ENCODE measurements at places on chromosomes 6 and 20.

GRCh38 chr6:124887872-124888580 is 74.2 kb upstream of the RNF217 start:
- DNase-seq = no peak

DNA sequence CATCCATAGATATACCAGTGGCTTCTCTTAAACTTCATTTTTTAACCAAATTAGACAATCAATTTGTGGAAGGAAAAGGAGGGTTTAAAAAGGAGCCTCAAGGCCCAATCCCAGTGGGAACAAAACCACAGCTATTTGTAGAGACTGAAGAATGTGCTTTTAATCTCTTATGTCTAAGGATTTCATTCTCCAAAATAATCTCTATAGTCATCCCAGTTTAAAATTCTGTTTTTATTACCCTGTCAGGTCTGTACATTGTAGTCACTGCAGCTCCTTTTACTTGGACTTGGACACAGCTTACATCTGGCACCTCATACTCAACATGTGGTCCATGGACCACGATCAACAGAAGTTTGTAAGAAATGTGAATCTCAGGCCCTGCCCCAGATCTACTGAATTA is 152.1 kb upstream of the STMND1 start:
- no peak for DNase-seq

DNA sequence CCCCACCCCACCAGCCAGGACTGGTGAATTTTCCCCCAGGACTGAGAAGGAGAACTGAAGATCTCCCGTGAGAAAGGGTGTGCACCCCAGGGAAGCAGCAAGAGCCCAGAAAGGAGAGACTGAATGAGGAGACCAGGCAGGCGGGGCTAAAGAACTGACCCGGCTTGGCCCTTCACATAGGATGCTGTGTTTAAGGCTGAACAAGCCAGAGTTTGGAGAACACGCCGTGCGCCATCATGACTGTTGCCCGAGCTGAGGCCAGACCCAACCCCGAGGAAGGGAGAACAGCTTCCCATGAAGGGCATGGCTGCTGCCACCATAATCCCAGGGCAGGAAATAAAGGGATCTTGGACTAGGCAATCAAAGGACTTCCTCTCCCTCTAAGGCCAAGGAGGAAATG is 104.7 kb upstream of the SRSF6 start:
- no peak for DNase-seq

DNA sequence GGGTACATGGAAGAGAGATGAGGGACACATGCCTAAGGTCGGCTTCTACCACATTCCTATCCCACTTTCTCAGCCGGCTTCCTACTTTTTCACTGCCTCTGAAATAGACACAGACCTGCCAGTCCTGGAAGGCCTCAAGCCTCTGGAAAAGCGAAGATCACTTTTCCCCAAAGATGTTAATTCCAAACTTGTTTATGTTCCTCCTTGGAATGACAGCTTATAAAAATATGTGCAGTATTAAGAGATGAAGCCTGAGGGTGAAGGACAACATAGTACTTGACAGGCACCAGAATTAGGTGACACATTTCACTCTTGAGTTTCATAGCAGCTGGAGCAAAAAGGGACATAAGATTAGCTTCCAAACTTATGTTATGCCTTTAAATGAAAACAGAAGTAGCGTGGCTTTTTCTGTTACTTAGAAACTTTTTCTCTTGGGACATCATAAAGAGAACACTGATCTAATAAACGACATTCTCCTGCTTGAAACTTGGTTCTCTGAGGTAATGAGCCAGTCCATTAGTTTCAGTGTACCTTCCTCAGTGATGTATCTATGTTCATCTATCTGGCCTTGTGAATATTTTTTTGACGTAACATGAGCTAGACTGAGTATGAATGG is 25.3 kb downstream of the FOXO3 start:
- DNase-seq = no peak

- no peak for DNase-seq
Observed at GRCh38 chr20:35276408-35276807, 1.5 kb downstream of the MMP24OS start.

GRCh38 chr6:150667977-150668716 is 68.5 kb downstream of the PLEKHG1 start:
- no peak for DNase-seq

DNA sequence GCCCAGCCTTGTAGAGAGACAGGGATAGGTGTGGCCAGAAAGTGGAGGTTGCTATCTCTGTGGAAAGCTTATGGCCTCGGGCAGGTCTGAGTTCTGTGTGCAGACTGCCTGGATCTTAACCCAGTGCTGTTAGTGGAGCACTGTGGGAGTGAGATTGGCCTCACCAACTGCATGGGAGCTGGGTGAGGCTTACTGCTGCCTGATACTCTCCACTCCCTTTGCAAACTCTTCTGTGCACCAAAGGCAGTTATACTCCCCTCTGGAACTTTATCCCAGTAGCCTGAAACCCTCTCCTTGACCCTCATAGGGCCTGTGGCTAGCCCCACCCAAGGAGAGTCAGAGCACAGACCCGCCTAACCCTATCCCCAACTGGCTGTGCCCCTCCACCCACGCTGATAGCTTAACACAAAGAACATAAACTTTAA is 41.4 kb upstream of the PKIB start:
- no peak for DNase-seq

GRCh38 chr6:12801141-12801540 is 84.6 kb downstream of the PHACTR1 start:
- no peak for DNase-seq

GRCh38 chr20:44684047-44684967 is 30.9 kb upstream of the CCN5 start:
- DNase-seq = no peak

- no peak for DNase-seq
Observed at GRCh38 chr20:34987288-34988190, 31.9 kb downstream of the MYH7B start.

GRCh38 chr6:34237316-34237721 is 646 bp downstream of the HMGA1 start:
- DNase-seq = no peak

DNA sequence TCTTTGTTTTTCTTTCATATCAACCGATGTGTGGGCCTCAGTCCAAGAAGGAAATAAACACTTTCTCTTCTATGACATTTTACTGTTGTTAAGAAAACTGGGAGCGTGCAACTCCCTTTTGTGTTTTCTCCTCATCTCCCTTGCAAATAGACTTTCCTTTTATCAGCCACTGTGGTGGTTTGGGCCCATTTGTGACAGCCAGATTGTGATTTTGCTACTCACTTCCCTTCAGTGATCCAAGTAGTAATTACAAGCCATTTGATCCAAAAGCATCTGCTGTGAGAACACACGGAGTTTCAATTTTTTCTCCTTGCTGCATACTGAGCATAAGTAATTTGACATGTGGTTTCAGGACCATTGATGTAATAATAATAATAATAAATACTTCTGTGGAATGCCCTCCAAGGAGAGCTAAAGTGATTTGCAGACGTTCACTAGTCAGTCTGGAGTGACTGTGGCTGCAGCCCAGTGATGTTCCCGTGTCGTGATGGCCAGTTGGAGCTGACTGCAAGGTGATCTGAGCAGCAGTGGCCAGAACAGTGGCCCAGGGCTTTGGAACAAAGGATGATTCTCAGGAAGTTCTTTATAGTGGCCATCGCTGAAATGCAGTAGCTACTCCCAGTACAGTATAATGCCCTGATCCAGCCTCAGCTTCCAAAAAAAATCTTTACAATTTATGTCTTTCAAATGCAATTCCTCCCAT is 91.9 kb upstream of the CLDN20 start:
- no peak for DNase-seq

DNA sequence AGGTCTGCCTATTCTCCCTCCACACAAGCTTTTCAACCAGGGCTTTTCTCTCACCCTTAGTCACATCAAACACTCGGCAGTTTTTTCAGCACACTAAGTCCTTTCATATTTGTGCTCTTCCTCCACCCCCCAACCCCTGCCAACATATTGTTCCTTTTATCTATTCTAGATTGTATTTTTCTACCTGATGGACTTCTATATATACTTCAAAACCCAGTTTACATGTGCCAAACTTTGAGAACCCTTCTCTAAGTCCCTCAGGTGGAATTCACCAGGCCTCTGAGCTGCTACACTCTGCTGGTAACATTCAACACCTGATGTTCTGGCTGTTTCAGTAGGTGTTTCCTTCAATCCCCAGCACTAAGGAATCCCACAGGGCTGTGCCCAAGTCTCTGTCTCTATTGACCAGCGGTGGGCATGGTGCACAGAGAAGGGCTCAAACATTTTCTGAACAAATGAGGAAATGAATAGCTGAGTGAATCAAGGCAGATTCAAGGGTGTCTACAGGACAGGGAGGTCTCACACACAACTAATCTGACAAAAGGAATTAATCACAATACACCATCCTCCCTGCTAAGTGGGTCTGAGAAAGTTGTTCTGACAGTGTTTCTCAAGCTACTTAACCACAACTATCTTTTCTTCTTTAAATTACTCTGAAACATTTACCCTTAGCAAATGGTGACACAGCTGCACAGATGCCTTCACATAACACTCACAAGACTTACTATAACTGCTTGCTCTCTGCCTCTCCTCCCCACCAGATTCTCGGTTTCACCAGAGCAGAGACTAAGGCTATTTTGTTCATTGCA is 166.5 kb downstream of the TSHZ2 start:
- DNase-seq = no peak

- DNase-seq = no peak
Observed at GRCh38 chr6:116003668-116004067, 57.0 kb downstream of the FRK start.

- DNase-seq = no peak
Observed at GRCh38 chr6:112357791-112358190, 10.7 kb downstream of the RFPL4B start.

DNA sequence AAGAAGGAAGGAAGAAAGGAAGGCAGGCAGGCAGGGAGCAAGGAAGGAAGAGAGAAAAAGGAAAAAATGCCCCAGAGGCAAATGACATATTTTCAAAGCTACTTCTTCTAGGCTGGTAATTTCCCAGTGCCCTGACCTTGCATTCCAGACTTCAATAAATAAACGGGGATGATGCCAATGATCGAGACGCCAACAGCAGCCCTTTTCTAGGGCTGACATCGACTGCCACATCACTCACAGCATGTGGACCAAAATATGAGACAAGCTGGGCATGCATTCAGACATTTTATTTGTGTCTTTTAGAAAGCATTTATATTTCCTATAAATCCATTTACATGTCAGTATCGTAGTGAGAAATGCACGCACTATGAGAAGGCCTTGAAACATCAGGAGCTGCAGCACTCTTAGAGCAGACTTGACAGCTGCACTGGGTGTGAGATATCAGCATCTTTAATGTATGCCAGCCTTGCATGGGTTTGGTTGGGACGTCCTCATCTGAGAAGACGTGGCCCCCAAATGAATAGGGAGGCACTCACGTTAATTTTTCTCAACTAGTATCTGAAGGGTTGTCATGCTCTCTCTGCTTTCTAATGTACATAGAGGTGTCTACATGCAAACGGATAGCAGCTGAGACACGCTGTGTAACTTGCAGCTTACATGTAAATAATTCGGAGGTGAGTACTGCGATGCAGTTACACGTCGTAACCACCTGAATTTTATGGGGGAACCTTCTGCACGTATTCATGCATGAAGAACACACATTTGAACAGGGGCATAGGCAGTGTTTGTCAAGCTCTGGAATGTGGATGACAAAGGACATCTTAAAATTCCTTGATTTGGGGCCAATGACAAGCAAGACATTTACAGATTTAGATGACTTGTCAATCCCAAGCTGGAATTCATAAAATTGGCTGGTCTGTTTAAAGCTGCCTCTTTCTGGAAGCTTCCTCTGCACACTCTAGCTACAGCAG is 149.1 kb upstream of the AGPAT4 start:
- DNase-seq = no peak

- DNase-seq = no peak
Observed at GRCh38 chr6:31940256-31940664, 5.6 kb upstream of the CFB start.

DNA sequence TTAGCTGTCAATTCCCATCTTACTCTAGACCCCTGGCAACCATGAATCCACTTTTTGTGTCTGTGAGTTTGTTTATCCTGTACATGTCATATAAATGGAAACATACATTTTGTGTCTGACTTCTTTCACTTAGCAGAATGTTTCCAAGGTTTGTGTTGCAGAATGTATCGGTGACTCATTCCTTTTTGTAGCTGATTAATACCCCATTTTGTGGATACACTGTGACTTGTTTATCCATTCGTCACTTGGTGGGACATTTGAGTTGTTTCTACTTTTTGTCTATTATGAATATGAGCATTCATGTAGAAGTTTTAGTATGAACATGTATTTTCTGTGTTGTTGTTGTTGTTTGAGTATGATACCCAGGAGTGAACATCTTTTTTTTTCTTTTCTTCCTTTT is 21.4 kb downstream of the CDYL start:
- no peak for DNase-seq

DNA sequence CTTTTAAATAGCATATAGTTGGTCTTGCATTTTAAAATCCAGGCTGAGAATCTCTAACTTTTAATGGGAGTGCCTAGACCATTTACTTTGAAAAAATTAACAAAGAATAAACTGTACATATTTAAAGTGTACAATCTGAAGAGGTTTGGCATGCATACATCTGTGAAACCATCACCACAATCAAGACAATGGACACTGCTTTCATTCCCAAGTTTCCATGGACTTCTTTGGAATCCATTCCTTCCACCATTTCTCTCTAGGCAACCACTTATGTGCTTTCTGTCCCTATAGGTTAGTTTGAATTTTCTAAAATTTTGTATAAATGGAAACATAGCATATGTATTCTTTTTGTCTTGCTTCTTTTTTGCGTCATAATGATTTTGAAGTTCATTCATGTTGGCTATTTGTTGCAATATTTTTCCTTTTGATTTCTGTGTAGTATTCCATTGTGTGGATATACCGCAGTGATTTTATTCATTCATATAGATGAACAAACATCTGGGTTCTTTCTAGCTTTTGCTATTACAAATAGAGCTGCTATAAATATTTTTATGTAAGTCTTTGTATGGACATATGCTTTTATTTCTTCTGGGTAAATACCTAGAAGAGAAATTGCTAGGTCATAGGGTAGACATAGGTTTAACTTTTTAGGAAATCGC is 50.9 kb downstream of the NEDD9 start:
- DNase-seq = no peak

DNA sequence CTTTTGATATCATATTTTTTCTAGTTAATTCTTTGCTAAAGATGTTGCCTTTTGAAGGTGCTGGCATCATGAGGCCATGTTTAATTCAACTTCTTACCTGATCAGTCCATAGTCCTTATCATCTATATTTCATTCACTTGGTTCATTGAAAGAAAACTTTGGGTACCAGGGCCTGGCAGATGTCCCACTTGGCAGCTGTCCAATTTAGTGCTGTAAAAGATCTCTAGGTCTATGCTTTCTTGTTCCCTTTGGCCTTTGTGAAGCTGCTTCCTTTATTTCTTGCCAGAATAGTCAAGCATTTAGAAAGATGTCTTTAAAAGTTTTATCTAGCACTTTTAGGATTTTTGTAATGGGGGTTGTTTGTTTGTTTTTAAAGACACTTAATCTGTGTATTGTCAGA is 61.7 kb upstream of the EYA4 start:
- DNase-seq = no peak

Measured in CD4-positive, alpha-beta T cell treated with Interleukin-2 at 100 ng/mL for 4 hours (primary cell).